ENCODE measurements at places on chromosomes 5 and 9. TPM values are rescaled to one million over a fixed set of nuclear protein-coding genes. Genes with fewer than 3 reads are reported as not detected.

DNA sequence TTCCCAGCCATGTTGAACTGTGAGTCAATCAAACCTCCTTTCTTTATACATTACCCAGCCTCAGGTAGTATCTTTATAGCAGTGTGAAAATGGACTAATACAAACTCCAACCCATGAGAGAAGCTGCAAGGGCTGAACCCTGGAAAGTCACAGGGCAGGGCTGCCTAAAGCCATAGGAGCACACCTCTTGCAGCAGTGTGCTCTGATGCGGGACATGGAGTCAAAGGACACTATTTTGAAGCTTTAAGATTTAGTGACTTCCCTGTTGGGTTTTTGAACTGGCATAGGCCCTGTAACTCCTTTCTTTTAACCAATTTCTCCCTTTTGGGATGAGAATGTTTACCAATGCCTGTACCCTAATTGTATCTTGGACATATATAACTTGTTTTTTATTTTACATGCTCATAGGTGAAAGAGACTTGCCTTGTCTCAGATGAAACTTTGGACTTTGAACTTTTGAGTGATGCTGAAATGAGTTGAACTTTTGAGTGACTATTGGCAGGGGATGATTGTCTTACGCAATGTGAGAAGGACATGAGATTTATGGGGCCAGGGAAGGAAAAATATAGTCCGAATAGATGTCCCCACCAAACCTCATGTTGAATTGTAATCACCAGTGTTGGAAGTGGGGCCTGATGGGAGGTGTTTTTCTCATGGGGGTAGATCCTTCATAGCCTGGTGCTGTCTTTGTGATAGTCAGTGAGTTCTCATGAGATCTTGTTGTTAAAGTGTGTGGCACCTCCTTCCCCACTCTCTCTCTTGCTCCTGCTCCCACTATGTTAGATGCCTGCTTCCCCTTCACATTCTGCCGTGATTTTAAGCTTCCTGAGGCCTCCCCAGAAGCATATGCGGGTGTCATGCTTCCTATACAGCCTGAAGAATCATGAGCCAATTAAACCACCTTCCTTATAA lies 159.5 kb upstream of the SPEF2 start:
- no peak for DNase-seq

GRCh38 chr9:115921301-115921700 lies 232.3 kb upstream of the PAPPA start:
- DNase-seq = no peak

TLX3 gene
- not detected for total RNA-seq

ANKRD34B gene
- total RNA-seq = not detected

DNA sequence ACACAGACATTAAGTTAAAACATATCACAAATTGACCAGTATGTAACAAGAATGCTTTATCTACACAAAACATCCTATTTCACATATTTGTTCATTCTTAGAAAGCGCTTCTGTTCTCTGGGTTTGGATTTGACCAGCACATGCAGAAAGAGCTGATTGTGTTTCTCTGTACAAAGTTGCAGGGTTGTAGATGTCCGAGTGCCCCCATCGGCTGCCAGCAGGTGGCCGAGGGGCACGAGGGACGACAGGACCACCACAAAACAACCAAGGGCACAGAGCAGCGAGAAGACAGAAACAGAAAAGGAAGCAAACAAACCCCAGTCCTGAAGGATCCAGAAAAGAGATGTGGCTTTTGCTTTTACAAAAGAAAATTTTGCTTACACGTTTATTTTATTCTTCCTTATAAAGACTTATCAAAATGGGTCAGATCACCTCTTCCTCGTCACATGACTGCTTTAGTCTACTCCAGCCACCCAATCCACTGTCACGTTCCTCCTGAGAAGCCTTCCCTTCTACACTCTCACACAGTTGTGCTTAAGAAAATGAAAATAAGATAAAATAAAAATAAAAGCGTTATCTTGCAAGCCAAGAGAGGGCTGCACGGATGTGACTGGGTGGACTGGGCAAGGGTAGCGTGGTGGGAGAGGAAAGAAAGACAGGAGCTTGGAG lies 9.5 kb downstream of the OTP start:
- no peak for DNase-seq

- no peak for DNase-seq
Measured at GRCh38 chr9:94800424-94801117, 74.1 kb downstream of the AOPEP start.
